ENCODE measurements at places on chromosomes 6 and 20. TPM values are rescaled to one million over a fixed set of nuclear protein-coding genes. Genes with fewer than 3 reads are reported as not detected.

LPIN3 gene
- total RNA-seq, result 0.05 TPM

BNIP5 gene
- total RNA-seq, result not detected

NPEPL1 gene
- total RNA-seq, result 58.3 TPM

HTR1B gene
- not detected for total RNA-seq

LTA gene
- total RNA-seq, result 17.2 TPM

FAM110A gene
- 6.7 TPM for total RNA-seq

VSTM2L gene
- not detected for total RNA-seq

TRAPPC3L gene
- total RNA-seq, result not detected

MACROD2 gene
- total RNA-seq, result not detected

OPN5 gene
- not detected for total RNA-seq

NANP gene
- 2.0 TPM for total RNA-seq

ABHD16B gene
- total RNA-seq, result not detected

FAM83C gene
- total RNA-seq, result not detected

C20orf141 gene
- total RNA-seq, result not detected

All from CD8-positive, alpha-beta T cell (primary cell).